NCI-H187 treated with DMSO at 0.1 percent for 48 hours (cell line): ENCODE measurements at places on chromosomes 2 and 18.

DNA sequence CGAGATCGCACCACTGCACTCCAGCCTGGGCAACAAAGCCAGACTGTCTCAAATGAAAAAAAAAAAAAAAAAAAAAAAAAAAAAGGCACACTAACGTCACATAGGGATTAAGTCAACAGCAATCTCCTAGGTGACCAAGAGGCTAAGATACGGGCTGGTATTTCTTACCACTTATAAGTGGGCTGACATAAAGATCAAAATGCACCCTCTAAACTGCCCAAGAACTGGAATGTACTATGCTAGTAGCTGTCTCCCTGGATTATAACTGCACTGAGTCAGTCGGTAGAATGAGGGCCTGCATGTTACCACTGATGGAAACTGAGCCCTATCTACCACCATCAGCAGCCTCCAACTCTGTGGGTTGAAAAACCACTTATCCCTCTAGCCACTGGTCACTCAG lies 80.6 kb downstream of the KLF7 start:
- DNase-seq: no peak

GRCh38 chr18:3972291-3972930 lies 482.7 kb downstream of the DLGAP1 start:
- DNase-seq: no peak

GRCh38 chr2:26043862-26044696 lies 10.2 kb downstream of the RAB10 start:
- DNase-seq: no peak

- no peak for DNase-seq
Observed at GRCh38 chr2:190355968-190356644, 12.7 kb downstream of the INPP1 start.

- DNase-seq: no peak
Observed at GRCh38 chr18:46696268-46696667, 39.2 kb upstream of the LOXHD1 start.

DNA sequence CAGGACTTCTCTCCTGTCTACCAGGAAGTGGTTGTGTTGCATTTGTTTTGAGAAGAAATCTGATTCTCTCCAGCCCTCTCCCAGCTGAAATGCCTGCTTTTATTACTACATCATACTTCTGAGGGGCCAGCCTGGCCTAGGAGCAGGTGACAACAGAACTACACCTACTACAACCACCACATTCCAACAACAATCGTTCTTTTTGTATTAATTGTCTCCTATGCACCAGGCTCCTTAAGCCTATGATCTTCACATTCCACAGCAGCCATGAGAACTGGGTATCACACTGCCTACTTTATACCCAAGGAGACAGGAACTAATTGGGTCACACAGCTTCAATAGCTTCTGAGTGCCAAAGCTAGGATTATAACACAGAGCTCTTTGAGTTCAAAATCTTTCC lies 167.7 kb downstream of the TDRD15 start:
- DNase-seq: no peak

DNA sequence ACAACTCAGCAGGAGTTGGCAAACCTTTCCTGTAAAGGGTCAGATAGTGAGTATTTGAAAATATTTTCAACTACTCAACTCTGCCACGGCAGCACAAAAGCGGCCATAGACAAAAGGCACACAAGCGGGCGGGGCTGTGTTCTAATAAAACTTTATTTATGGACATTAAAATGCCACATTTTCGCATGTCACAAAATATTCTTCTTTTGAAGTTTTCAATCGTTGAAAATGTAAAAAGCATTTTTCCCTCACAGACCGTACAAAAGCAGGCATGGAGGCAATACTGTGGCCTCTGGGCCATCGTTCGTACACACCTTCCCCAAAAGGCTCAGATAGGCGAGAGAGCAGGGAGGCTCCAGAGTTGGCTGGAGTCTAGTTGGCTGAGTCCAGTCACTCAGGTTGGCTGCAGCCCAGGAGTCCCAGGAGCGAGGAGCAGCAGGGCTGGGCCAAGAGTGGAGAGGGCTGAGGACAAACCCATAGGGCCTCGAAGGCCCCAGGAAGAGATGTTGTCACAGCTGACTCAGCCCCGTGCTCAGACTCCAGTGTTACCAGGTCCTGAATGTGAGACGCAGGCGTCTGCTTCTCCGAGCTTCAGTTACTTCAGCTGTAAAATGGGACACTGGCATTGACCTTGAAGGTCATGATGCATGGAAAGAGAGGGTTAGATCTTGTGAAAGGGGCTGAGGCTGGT lies 42.5 kb downstream of the SDC1 start:
- no peak for DNase-seq

GRCh38 chr2:163641986-163642385 lies 93.8 kb downstream of the FIGN start:
- DNase-seq: no peak
